Osteocyte (in vitro differentiated cells): ENCODE measurements at places on chromosomes 1 and 21. TPM values are rescaled to one million over a fixed set of nuclear protein-coding genes. Genes with fewer than 3 reads are reported as not detected.

Gene NBPF12
- total RNA-seq: 10.6 and 11.2 TPM in 2 replicates

Gene ACBD6
- total RNA-seq: 57.5 and 66.6 TPM in 2 replicates

- H3K4me1 ChIP-seq: no peaks in the 10 kb centered on the region
- H3K36me3 ChIP-seq: no peaks in the 10 kb centered on the region
- H3K27me3 ChIP-seq: no peaks in the 10 kb centered on the region
- no peak for DNase-seq
- no peak overlapping the region for H3K4me3 ChIP-seq
Measured at GRCh38 chr1:177023249-177023648, 141.3 kb downstream of the ASTN1 start.

DNA sequence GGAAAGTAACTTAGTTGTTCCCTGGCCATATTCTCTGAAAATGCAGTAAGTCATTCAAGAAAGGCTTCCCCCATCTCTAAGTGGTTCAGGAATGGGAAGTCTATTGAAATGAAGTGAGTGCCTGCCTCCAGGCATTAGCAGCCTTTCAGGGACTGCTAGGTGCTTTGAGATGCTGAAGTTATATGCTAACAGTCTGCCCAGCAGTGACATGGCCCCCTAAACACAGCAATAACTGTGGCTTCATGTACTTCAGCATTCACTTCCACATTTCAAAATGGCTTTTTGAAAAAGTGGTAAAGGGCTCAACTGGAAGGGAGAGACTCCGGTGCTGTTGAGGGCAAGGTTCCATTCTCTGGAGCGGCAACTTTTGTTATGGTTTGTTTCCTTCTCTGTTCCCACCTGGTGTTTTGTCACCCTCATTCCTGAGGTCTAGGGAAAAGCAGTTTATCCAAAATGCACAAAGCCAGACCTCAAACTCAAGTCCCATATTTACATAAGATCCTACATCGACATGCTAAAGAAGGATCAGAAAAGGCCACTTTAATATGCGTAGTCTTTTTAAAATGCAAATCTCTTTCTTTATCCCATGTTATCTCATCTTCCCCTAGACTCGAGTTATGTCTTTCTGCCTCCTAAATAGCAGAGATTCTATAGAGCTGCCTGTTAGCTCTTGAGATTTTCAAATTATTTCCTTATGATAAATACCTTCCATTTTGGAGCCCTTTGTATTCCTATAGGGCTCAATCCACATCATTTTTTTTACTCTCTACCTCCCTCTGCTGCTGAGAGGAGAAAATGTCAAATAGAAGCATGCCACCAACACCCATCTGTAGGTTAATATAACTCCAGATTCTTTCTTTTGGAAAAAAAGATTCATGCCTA, 34.2 kb upstream of the LRRC8C start:
- DNase-seq: no peak
- H3K36me3 ChIP-seq: no peaks in the 10 kb centered on the region
- no peak overlapping the region for H3K27ac ChIP-seq

- H3K36me3 ChIP-seq: no peaks in the 10 kb centered on the region
- no peak overlapping the region for H3K4me3 ChIP-seq
- no peak for DNase-seq
- H3K27me3 ChIP-seq: peaks cover 13% of the 10 kb centered on the region
- H3K27ac ChIP-seq: no peak overlapping the region
- no peaks in the 10 kb centered on the region for H3K4me1 ChIP-seq
Measured at GRCh38 chr21:42439284-42440186, 35.8 kb downstream of the UBASH3A start.

DNA sequence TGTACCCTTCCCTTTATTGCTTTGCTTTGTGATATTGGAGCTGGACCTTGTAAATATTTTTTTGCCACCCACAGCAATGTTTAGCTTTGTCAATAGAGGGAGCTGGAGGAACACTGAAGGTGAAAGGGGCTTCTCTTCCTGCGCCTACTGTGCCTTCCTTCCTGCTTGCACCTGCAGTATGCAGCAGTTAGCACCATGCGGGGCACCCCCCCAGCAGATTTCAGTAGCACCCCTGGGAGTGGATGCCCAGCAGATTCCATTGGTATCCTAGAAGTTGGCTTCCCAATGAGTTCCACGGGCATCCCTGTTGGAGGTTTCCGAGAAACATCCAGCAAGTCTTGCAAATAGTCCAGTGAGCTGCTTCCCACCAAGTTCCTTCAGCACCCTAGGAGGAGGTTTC, 25.6 kb downstream of the S100A10 start:
- DNase-seq: no peak
- H3K36me3 ChIP-seq: no peaks in the 10 kb centered on the region
- H3K4me1 ChIP-seq: peaks cover 23% of the 10 kb centered on the region
- no peaks in the 10 kb centered on the region for H3K27me3 ChIP-seq
- H3K4me3 ChIP-seq: no peak overlapping the region

DNA sequence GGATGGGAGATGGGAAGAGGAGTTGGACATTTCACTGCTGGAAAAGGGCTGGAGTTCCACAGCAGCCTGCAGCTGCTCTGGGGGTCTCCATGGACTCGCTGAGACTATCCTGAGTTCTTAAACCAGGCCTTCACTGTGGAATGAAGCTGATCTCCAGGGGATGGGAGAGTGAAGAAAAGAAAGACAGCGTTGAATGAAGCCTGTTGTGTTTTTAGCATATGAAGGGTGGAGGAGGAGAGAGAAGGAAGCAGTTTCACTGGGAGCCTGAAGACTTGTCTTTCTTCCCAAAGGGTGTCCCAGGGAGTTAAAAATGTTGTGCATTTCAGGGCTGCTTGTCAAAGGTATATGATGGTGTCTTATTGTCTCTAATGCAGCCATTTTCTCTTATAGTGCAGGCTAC, 9.2 kb downstream of the ROR1 start:
- no peaks in the 10 kb centered on the region for H3K36me3 ChIP-seq
- H3K27ac ChIP-seq: no peak overlapping the region
- no peaks in the 10 kb centered on the region for H3K27me3 ChIP-seq
- no peak overlapping the region for H3K4me3 ChIP-seq
- H3K4me1 ChIP-seq: peaks cover 32% of the 10 kb centered on the region
- DNase-seq: no peak

DNA sequence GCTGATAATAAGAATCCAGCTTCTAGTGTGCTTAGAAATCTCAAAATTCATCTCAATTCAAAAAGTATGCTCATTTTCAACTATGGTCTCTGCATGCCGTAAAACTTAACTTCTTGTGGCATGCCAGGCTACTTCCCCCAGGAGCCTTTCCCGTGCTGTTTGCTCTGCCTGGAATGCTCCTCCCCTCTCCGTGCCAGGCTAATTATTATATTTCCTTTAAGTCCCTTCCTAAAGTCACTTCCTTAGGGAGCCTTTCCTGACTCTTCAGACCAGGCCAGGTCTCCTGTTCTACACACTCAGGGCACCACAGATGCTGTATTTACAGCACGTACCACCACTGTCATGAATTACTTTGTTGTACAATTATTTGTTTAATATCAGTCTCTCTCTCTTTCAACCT, 67.1 kb upstream of the PPP2R5A start:
- no peak overlapping the region for H3K4me3 ChIP-seq
- H3K4me1 ChIP-seq: peaks cover 20% of the 10 kb centered on the region
- H3K27me3 ChIP-seq: no peaks in the 10 kb centered on the region
- H3K27ac ChIP-seq: no peak overlapping the region
- no peaks in the 10 kb centered on the region for H3K36me3 ChIP-seq
